Suppressor macrophage (primary cell): ENCODE measurements at places on chromosomes 2 and 18.
A peak's percentile ranks its signal among the peaks of the same experiment; 100 is the strongest.

DNA sequence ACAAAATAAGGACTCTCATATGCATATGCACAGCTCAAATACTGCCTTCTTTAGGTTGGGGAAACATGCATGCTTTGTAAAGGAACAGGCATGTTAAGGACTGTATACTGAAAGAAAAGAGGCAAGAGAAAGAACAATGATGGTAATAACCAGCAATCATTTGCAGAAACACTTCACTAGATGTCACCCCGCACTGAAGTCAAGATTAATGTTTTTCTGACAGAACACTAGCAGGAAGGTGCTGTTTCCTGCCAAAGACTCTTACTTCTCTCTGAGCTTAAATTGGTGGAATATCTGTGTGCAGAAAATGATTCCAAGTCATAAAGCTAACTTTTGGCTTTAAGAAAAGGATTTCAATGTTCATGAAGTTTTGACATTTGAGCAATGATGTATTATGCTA is 19.3 kb upstream of the CSRNP3 start:
- no peak for DNase-seq

GRCh38 chr2:105361102-105361889 is 24.0 kb downstream of the C2orf49 start:
- no peak for DNase-seq

DNA sequence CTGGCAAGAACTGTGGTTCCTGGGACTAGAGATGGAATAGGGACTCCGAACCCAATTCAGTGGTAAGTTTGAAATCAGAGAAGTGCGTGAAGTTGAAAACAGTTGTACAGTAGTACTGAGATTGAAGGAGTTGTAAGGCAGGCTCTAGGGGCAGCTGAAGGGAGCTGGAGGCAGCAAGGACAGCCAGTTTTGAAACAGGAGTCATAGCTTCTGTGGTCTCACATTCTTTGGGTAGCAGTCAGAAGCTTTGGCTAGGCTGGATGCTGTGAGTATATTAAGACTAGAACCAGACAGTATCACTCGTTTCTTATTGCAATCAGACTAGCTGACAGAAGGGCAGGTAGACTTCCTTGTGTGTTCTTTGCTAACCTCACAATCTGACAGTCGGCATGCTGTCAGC is 64.5 kb upstream of the ADAM23 start:
- no peak for DNase-seq

DNA sequence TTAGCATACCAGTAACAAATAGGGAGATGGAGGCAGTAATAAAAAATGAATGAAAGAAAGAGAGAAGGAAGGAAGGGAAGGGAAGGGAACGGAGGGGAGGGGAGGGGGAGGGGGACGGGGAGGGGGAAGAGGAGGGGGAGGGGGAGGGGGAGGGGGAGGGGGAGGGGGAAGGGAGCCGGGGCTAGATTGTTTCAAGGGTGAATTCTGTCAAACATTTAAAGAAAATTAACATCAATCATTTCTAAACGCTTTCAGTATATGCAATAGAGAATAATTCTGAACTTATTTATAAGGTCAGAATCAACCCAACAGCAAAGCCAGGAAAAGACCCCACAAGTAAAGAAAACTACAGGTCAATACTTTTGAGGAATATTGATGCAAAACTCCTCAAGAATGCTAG is 858.8 kb upstream of the GYPC start:
- DNase-seq, result no peak

DNA sequence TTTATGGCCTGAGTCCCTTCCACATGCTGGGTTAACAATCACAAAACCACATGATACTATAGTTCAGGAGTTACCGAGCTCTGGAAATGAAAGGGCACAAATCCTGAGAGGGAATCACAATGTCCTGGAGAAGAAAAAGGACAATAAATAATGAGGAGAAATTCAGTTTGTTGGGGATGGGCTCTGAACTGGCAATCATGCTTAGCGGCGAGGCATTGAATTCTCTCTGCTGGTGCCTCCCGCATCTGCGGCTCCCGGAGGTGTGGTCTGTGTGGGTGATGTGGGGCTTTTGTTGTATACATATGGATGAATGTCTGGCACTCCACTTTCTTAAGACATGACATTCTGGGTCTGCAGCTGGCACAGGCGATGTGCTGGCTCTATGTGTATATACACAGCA is 46.1 kb downstream of the NRP2 start:
- DNase-seq, result no peak

- DNase-seq, result peak; percentile 45
These were observed 93.9 kb downstream of the EVA1A start for GRCh38 chr2:75466708-75467311.

GRCh38 chr2:176094349-176094748 is 1.8 kb downstream of the HOXD13 start:
- DNase-seq, result no peak

GRCh38 chr2:74548900-74549826 is 4.6 kb downstream of the LOXL3 start:
- DNase-seq, result peak; percentile 93

DNA sequence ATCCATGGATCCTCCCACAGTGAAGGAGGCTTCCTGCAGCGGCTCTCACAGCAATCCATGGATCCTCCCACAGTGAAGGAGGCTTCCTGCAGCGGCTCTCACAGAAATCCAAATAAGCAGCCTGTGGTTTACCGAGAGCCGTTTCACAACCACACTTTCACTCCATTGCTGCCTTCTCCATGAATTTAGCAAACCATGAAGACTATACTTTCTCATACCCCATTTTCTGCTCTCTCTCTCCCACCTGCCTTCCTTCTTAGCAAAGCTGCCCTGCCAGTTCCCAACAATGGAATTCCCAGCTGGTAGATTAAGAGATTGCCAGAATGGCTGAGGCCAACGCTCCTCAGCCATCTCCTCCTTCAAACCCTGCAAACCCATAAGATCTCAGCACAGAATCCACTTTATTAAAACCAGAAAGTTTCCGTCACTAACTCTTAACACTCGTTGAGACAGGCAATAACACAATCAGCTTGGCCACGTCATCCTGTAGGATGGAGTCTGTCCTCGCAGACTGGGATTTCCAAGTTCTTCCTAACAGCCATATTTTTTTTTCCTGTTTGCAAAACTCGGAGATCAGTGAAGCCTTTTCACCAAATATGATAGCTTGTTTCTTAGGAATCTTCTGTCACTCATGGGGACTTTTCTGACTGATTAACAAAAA is 162.2 kb downstream of the PXDN start:
- DNase-seq, result no peak

DNA sequence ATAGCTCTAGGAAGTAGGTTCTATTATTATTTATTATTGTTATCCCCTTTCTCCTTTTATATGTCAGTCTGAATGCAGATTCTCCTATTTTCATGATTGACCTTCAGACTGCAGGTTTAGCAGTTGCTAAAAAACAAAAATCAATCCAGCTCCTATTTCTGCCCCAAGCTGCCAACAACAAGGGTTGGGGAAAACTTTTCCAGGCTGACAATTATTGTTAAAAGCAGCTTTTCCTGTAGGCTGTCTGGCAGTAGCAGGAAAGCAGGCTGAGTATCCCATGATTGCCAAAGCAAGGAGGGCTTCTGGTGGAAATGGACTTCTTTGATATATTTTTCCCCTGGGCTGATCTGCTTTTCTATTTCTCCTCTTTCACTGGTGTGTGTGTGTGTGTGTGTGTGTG is 78.0 kb upstream of the CTLA4 start:
- DNase-seq, result no peak

GRCh38 chr18:39909706-39910105 is 2045.3 kb upstream of the PIK3C3 start:
- DNase-seq, result no peak

- no peak for DNase-seq
These were observed 18.3 kb upstream of the FOSL2 start for GRCh38 chr2:28374331-28374730.

DNA sequence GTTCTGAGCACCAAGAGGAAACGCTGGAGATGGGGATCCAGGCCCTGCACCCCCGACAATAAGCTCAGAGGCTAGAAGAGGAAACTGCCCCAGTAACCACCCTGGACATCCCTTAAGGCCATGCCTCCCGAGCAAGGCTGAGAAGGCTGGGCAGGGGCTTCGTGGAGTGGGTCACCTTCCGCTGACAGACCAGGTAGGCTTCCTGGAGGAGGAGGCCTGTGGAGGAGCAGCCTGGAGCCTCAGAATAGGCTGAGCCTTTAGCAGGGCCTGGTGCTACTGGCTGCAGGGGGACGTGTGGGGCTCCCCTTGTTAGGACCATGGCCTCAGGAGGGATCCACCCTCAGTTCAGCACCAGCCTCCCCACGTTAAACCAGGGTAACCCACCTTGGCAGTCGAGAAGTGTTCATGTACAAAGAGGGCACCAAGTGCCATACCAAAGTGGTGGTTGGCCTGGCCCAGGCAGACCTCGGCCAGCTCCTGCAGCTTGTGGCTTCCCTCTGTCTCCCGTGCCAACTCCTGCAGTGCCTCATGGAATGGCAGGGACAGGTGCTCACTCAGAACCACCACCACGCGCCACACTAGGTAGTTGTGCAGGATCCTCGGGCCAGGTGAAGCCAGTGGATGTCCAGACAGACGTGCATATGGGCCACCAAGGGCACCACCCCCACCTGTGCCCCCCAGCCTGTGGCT is 28.5 kb upstream of the ALPP start:
- DNase-seq, result no peak

DNA sequence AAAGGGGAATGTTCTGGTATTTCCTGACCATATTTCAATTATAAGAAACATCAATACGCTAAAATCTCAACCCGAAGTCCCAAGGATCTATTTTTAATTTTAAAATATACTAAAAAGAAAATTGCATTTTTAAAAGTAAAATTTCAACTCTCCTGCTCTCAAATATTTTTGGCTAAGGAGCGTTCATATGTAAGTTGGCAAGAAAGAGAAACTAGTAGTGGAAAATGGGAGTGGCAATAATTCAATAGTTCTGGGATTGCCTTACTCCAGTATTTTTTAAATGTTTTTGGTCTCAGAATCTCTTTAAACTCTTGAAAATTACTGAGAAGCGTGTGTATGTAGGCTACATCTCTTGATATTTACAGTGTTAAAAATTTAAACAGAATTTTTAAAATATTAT is 72.7 kb downstream of the ACVR1 start:
- no peak for DNase-seq

GRCh38 chr2:161592713-161593112 is 31.5 kb upstream of the SLC4A10 start:
- DNase-seq, result no peak

DNA sequence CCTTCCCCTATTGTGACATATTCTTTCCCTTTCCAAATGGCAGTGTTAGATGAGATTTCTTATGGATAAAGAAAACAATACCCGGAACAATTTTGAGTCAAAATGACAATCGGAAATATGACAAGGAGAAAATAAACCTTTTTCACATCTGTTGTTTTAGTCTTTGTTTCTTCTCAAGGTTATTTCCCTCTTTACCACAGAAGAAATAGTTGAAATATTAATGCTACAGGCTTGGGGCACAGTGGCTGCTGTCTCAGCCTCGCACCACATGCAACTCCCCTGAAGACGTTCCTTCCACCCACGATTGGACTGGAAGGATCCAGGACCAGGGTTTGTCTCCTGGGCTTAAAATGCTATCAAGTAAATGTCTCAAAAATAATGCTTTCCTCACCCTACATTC is 77.6 kb downstream of the FHOD3 start:
- DNase-seq, result no peak

GRCh38 chr2:224196810-224197209 is 157.7 kb upstream of the SERPINE2 start:
- no peak for DNase-seq

DNA sequence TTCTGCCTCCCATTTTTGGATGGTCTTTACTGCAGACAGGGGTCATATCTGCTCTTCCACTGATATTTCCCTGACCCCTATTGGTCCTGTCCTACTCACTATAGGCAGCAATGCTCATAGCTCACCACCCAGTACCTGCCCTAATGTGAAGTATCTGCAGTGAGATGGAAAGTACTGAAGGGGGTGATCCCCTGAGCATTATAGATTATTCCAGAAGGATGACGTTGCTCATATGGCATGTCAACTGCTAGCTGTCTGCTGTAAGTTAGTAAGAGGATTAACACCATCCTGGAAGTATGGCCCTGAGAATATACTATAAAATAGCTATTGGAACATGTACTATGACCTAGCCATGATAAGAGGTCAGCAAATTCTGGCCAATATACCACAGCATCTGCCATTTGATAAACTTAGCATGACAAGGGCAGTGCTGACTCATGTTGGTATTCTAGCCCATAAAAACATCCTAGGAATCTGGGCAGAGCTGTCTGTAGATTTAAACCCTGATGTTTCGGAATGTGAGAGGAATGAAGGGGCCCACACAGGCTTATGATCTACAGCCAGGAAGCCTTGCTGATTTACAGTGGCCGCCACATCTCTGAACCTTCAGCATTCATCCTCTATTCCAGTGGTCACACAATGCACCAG is 451.4 kb downstream of the TNS1 start:
- DNase-seq, result no peak

DNA sequence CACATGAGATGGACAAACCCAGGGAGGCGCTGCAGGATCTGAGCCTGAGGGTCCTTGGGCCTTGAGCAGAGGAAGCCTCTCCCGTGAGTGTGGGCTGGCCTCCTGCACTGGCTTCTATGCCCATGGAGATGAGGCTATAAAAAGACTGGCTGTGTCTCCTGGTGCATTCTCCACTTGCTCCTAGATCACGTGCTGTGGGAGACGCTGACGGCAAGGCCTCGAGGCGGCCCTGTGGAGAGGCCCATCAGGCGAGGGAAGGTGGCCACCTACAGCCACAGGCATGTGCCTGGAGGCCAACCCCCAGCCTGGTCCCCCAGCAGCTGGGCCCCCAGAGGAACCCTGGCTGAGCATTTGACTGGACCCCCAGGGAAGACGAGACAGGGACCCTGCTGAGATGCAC is 198.9 kb downstream of the TWIST2 start:
- DNase-seq, result no peak
